Iris pigment epithelial cell (primary cell): ENCODE measurements at places on chromosomes 3 and 15.

DNA sequence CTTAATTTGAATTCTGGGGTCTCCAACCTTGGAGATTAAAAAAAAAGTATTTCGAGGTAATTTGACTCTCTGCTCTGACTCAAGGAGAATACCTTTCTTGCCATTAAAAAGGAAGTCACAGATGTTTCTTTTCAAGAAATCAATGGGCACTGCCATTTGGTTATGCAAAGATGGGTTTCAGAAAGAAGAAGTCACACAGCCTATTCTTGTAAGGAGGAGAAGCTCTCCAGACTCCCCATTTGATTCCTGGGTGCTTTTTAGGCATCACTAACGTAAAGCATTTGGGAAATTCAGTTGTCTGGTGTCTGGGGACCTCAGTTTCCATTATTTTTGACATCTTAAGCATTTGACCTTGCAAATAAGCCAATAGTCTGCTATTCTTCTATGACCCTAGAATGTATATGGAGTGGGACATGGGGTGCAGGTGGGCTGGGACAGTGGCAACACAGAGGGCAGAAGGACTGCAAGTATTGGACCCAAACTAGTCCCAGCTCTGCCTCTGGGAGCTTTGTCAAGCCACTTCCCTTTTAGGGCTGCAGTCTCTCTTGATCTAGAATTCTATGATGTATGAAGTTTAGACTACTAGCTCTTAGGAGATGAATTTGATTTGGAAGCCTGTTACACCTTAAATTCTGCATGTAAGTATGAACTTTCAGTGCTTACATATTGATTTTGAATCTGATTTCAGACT, 27.8 kb downstream of the IL5RA start:
- no peak for DNase-seq

DNA sequence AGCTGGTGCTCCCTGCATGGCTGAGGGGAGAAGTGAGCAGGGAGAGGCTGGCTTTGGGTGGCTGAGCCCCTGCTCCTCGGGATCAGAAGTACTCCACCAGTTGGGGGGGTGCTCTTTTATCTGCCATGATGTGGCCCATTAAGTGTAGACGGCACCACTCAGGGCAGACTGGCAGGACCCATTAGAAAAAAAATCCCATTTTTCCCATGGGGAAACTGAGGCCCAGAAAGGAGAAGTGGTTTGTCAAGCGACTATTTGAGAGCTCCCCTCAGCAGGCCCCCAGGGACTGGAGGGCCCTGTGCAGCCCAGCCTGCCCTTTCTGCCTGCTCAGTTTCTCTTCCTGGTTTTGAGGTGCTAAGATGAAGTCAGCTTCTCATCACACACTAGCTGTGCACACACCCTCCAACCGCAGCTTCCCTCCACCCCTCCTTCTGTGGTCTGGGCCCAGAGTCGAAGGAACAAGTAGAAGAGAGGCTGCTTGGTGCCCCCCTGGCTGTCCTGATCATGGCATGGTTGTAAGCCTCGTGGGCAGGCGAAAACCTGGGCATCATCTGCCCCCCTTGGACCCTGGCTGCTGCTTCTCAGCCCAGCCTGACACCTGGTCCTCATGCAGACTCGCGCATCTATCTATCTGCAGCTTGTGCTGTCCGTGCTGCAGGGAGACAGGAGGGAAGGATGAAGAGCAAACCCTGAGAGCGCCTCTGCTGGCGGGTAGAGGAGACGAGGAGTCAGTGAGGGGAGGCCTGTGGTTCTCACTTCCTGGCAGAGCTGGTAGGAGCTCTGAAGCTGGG, 5.6 kb downstream of the CSK start:
- peak; percentile 88 for DNase-seq

- DNase-seq, result peak; percentile 47
These were observed 10.3 kb downstream of the TM2D3 start for GRCh38 chr15:101641894-101642293.

- DNase-seq, result no peak
These were observed 60.4 kb downstream of the SPSB4 start for GRCh38 chr3:141111364-141112155.

- DNase-seq, result peak; percentile 86
These were observed 219.3 kb upstream of the COL8A1 start for GRCh38 chr3:99419116-99419515.

- DNase-seq, result no peak
These were observed 23.7 kb downstream of the CIP2A start for GRCh38 chr3:108565506-108565905.

GRCh38 chr15:77871852-77872371, 205.6 kb downstream of the TBC1D2B start:
- DNase-seq, result no peak

DNA sequence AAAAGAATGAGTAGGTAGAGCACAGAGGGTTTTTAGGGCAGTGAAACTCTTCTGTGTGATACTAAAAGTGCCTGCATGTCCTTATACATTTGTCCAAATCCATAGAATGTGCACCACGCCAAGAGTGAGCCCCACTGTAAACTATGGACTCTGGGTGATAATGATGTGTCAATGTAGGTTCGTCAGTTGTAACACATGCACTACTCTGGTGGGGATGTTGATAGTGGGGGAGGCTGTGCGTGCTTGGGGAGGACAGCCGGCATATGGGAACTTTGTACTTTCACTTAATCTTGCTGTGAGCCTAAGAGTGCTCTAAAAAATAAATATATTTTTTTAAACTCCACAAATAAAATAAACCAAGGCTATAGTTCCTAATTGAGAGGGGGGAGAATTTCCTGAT, 319.2 kb downstream of the SHQ1 start:
- DNase-seq, result no peak

DNA sequence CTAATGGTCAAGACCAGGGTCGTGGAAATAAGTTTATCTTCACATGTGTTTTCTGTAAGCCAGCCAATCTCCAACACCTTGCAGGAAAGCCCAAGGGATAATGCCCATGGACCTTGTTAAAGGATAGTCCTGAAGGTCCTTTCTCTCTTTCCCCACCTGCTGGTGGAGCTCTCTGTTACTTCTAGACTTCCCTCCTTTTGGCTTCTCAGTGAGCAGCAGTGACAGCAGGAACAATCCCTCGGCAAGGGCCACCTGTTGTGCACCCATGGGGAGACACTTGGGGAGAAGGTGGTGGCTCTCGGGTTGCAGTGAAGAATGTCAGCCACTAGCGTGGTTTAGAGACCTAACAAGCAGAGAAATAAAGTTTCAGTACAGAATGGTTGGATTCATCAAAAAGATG, 84.0 kb upstream of the OSBPL11 start:
- DNase-seq, result no peak

GRCh38 chr15:32923176-32923575, 205.4 kb downstream of the GREM1 start:
- no peak for DNase-seq

GRCh38 chr3:143329567-143330211, 210.1 kb downstream of the CHST2 start:
- DNase-seq, result peak; percentile 19

- peak; percentile 58 for DNase-seq
These were observed 23.0 kb downstream of the CPN2 start for GRCh38 chr3:194328053-194328657.

GRCh38 chr15:69508659-69509058, 56.0 kb downstream of the RPLP1 start:
- DNase-seq, result no peak

GRCh38 chr3:150890295-150890694, 14.9 kb downstream of the MINDY4B start:
- peak; percentile 80 for DNase-seq

- DNase-seq, result no peak
These were observed 175.7 kb downstream of the FOXP1 start for GRCh38 chr3:71407823-71408222.

DNA sequence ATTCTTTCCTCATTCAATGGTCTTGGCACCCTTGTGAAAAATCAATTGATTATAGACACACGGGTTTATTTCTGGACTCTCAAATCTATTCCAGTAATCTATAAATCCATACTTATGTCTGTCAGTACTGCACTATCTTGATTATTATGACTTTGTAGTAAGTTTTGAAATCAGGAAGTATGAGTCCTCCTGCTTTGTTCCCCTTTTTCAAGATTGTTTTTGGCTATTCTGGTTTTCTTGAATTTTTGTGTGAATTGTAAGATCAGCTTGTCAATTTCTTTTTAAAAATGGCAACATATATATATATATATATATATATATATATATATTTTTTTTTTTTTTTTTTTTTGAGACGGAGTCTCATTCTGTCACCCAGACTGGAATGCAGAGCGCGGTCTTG, 32.3 kb upstream of the CFAP20DC start:
- no peak for DNase-seq

DNA sequence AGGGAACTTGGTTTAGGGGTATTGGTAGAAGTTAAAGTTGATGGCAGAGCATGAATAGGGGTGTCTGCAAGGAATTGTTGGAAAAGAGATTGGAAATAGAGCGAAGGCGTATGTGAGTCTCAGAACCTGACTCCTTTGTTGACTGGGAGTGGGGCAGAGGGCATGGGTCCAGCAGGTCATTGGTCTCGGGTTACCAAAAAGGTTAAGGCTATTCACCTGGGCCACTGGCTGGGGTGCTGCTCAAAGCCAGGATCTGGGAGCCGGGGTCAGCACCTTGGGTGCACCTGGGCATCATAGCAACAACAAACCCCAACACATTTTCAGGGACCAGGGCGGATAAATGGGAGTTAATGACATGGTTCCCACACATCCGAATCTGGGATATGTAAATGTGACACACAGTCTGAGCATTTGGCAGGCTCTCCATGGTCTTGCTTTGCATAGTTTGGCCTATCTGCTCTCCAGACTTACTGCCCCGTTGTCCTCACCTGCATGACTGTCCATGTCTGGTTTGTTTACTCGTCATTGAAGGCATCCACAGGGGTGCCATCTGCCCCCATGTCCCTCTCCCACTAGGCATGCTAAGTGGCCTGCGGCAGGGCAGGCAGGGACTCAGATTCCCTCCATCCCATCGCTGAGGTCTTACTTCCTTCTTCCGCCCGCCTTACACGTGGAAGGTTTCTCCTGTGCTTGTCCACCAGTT, 10.1 kb downstream of the KLF13 start:
- DNase-seq, result no peak

GRCh38 chr3:54283470-54283869, 161.1 kb downstream of the CACNA2D3 start:
- DNase-seq, result no peak

DNA sequence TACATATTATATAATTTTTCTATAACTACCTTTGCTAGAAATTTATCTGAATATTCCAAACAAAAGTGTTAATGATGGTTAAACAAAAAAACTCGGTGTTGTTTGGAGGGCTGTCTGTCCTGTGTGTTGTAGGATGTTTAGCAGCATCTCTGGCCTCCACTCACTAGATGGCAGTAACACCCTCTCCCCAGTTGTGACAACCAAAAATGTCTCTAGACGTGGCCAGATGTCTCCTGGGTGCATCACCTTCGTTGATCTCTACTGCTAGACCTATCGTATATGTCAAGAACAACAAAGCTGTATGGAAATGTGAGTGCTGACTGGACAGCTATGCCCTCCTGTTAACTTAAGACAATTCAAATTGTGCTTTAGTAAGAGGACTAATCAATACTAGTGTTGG, 14.1 kb downstream of the ANKRD34C start:
- DNase-seq, result no peak

- DNase-seq, result peak; percentile 23
These were observed 153.3 kb downstream of the USP13 start for GRCh38 chr3:179806177-179806576.

- DNase-seq, result no peak
These were observed 658.2 kb upstream of the LMCD1 start for GRCh38 chr3:7843441-7843840.

- peak; percentile 18 for DNase-seq
These were observed 143.2 kb upstream of the UMPS start for GRCh38 chr3:124587053-124587408.

GRCh38 chr3:139357899-139358298, 14.1 kb downstream of the MRPS22 start:
- DNase-seq, result no peak

DNA sequence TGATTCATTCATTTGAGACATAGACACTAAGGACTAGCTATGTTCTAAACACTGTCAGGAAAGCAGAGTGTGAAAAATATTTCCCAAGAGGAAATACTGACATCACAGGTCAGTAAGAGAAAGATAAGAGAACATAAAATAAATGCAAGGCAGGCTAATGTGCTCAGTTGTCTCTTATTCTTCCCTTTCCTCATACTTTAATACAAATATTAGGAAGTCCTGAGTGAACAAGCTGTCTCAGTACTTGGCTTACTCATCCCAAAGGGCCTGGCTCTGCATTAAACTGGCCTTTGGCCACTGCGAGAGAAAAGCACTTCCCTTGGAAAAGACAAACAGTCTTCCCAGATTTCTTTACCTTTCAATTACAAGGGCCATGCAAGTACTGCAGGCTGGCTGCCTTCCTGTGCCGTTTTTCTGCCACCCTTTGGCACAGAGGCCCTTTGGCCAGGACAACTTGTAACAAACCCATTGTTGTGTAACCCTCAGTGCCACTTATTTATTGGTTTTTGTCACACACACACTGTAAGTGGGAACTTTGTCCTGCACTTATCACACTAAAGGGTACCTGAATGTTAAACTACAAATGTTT, 31.7 kb downstream of the EDC3 start:
- peak; percentile 72 for DNase-seq

- DNase-seq, result no peak
These were observed 124.5 kb downstream of the GSK3B start for GRCh38 chr3:119969759-119970158.

GRCh38 chr3:177443469-177443868, 246.2 kb upstream of the TBL1XR1 start:
- DNase-seq, result peak; percentile 66

GRCh38 chr15:101251830-101252820, at the start of gene CHSY1:
Gene CHSY1 (minus strand): TSS chr15:101252048. CDS start chr15:101251456, 592 bp downstream.
- peak; percentile 96 for DNase-seq

GRCh38 chr3:74630602-74631001, 16.1 kb upstream of the CNTN3 start:
- DNase-seq, result peak; percentile 60

DNA sequence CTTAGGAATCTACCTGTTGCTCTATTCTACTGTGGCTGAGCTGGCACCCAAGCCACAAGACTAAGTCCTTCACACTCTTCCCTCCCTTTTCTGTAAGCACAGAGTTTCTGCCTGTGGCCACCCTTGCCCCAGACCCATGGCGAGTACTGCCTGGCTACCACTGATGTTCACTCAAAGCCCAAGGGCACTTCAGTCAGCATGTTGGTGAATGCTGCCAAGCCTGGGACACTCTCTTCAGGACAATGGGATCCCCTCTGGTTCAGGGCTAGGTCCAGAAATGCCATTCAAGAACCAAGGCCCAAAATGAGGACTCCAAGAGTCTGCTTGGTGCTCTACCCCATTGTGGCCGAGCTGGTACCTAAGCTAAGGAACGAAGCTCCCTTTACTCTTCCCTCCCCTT, 184.2 kb downstream of the FGF12 start:
- no peak for DNase-seq

DNA sequence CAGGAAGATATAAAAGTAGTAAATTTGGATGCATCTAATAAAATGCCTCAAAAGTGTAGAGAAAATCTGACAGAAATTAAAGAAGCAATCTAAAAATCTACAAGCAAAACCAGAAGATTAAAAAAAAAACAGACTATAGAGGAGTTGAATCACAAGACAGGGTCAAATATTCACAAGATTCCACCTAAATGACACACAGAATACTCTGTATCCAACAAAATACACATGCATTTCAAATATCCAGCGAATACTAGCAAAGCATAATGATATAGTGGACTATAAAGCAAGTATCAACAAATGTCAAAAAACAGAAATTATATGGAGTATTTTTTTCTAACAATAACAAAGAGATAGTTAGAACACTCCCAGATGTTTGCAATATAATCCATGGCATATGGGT, 20.5 kb upstream of the ACTC1 start:
- DNase-seq, result peak; percentile 27
